Muscle of leg (tissue), 16 donors: ENCODE measurements at places on chromosomes 7 and 10. TPM values are rescaled to one million over a fixed set of nuclear protein-coding genes. Genes with fewer than 3 reads are reported as not detected.

Gene FBXL13
- total RNA-seq, result 0.71 TPM

Gene LDB3
- 208 TPM for total RNA-seq

Gene ACHE
- total RNA-seq, result 21.5 TPM

Gene MRM2
- total RNA-seq, result 26.7 TPM

Gene NRCAM
- total RNA-seq, result 17.5 TPM

Gene CCDC3
- total RNA-seq, result 10.5 TPM

Gene MYH16
- total RNA-seq, result not detected

Gene FAM25C
- not detected for total RNA-seq

Gene CLRN3
- total RNA-seq, result 0.09 TPM

Gene NXPH1
- not detected for total RNA-seq

Gene SPDYE16
- 0.22 TPM for total RNA-seq

GRCh38 chr7:79723833-79724618 lies 270.6 kb upstream of the MAGI2 start:
- no peak for DNase-seq
- no peaks in the 10 kb centered on the region for H3K4me1 ChIP-seq
- no peaks in the 10 kb centered on the region for H3K36me3 ChIP-seq
- no peaks in the 10 kb centered on the region for H3K27me3 ChIP-seq

- no peak overlapping the region for H3K27ac ChIP-seq
- peaks cover 2% of the 10 kb centered on the region for H3K4me1 ChIP-seq
- no peaks in the 10 kb centered on the region for H3K36me3 ChIP-seq
- no peak overlapping the region for H3K4me3 ChIP-seq
- DNase-seq, result peak; percentile 16
Measured at GRCh38 chr7:14751461-14751860, 151.1 kb downstream of the DGKB start.

DNA sequence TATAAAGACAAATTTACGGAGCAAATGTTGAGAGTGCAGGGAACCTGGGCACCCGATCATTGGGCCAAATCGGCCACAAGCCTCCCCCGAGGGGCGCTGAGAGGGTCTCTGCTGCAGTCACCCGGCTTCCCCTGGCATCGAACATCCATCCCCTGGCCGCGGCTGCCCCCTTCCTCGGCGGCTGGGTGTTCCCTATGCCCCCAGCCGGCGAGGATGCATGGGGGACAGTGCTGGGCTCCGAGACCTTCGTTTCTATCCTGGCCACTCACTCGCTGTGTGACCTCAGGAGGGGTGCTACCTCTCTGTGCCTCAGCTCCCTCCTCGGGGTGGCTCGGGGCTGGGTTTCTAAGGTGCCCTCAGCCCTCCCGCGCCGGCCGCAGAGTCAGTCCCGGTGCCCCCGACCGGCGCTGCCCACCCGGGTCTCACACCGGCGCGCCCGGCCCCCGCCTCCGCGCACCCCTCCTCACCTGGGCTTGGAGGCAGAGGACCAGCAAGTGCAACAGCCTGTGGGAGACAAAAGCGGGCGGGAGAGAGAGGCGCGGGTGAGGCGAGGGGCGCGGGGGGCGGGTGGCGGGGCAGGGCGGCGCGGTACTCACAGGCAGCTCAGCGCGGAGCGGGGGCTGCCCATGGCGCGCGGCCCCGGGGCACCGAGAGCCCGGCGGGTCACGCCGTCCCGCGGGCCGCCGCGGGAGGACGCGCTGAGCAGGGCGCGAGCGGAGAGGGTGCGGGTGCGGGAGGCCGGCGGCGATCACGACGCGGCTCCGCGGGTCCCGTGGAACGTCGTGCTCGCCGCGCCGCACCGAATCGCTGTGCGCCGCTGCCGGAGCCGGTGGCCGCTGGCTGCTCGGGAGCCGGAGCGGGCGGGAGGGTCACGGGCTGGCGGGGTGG lies at the start of gene FGF8:
TSS of gene FGF8 (minus strand) at position 842 of the 888 bp plus-strand sequence. CDS start at position 628, 214 bp downstream.
- no peak within 1 kb of the TSS for H3K4me3 ChIP-seq
- H3K4me1 ChIP-seq, result peaks cover 45% of the 10 kb centered on the region
- DNase-seq, result no peak
- H3K36me3 ChIP-seq, result no peaks in the 10 kb centered on the region

- peak; percentile 76 for DNase-seq
- peaks cover 2% of the 10 kb centered on the region for H3K4me1 ChIP-seq
- no peaks in the 10 kb centered on the region for H3K27me3 ChIP-seq
- peak overlapping the region; percentile 90 for H3K27ac ChIP-seq
Measured at GRCh38 chr7:107563081-107563774, 492 bp downstream of the COG5 start.

DNA sequence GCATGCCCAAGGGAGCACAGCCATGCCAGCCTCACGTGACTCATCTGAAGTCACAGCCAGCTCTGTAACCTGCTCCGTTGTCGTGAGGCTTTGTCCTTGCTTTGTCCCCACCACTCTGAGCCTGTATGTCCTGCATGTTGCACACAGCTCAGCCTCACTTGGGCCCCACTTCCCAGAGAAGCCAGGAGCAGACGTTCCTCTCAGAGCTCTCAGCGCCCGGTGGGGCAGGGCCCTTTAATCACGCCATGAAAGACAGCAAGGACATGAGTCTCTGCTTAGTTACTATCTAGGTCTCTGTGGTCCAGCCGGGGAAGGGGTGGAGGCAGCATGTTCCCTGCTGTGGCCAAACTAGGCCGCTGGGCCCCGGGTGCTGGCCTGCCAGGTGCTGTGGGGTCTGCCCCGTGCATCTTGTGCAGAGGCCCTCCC lies 127.4 kb upstream of the FAM20C start:
- H3K36me3 ChIP-seq, result no peaks in the 10 kb centered on the region
- no peak overlapping the region for H3K4me3 ChIP-seq
- H3K4me1 ChIP-seq, result peaks cover 57% of the 10 kb centered on the region
- peaks cover 2% of the 10 kb centered on the region for H3K27me3 ChIP-seq

DNA sequence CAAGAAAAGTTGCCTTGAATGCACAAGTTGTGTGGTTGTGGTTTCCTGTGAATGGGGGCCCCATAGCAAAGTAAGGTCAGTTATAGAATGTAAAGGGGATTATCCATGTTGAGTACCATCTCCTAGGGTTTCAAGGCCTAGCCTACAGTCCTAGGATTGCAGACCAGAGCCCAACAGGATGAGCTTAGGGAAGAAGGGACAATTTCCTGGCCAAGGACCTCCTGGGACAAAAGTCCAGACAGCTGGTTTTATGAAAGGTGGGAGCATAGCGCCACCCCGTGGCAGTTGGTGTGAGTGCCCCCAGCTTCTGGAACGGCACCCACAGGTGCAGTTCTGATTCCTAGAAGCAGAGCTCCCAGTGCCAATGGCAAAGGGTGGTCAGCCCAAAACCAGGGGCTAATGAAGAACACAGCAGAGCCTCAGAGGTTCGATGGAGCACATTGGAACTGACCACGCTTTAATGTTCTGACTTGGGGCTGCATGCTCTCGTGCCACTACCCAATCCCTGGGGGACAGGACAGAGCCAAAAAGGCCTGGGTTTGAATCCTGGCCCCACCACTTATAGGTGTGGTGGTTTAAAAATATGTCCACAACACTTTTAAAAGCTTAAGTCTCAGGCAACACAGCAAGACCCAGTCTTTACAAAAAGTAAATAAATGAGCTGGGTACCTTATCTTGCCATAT lies 25.8 kb upstream of the TMEM120A start:
- H3K27ac ChIP-seq, result no peak overlapping the region
- no peaks in the 10 kb centered on the region for H3K27me3 ChIP-seq
- peaks cover 6% of the 10 kb centered on the region for H3K4me1 ChIP-seq
- DNase-seq, result peak; percentile 84

GRCh38 chr10:63068246-63068645 lies 64.9 kb upstream of the NRBF2 start:
- no peak overlapping the region for H3K27ac ChIP-seq
- H3K27me3 ChIP-seq, result no peaks in the 10 kb centered on the region
- H3K4me1 ChIP-seq, result no peaks in the 10 kb centered on the region

DNA sequence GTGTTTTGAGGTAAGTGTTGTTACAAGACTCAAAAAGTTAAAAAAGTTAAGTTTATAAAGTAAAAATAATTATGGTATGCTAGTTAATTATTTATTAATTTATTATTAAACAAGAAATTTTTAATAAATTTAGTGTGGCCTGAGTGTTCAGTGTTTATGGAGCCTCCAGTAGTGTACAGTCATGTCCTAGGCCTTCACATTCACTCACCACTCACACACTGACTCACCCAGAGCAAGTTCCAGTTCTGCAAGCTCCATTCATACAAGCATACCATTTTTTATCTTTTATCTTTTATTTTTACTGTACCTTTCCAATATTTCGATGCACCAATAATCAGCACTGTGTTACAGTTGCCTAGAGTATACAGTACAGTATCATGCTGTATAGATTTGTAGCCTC lies 381.2 kb upstream of the MGMT start:
- DNase-seq, result no peak
- no peak overlapping the region for H3K27ac ChIP-seq
- no peaks in the 10 kb centered on the region for H3K4me1 ChIP-seq
- no peaks in the 10 kb centered on the region for H3K27me3 ChIP-seq

DNA sequence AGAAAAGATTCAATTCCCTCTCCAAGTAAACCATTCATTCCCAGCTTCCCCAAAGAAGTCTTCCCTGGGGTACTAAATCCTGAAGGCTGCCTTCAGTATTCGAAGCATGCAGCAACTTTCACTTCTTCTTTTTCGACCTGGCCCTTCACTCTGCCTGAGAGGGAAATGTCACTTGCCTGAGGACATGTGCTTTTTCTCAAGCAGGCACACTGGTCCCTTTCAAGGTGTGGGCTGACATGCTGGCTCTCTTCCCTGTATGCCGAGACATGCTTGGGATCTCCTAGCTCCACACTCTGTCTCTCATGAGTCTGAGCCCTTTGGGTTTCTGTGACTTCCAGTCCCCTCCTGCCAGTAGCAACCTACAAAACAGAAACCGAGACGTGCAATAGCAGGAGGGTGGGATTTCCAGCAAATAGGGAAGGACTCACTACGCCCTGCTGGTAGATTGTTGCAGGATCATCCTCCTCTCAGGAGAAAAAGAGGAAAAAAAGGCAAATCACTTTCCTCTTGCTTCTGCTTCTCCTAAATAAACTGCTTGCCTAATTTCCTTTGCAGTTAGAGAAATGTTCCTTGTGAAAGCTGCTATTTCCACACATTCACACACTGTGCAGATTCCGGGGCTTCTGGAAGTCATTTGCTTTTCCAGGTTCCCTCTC lies 33.5 kb downstream of the FIGNL1 start:
- H3K36me3 ChIP-seq, result no peaks in the 10 kb centered on the region
- no peak overlapping the region for H3K27ac ChIP-seq
- H3K4me3 ChIP-seq, result no peak overlapping the region
- no peaks in the 10 kb centered on the region for H3K27me3 ChIP-seq
- peak; percentile 60 for DNase-seq

- no peaks in the 10 kb centered on the region for H3K4me1 ChIP-seq
- peak; percentile 68 for DNase-seq
- H3K4me3 ChIP-seq, result no peak overlapping the region
- no peaks in the 10 kb centered on the region for H3K36me3 ChIP-seq
- no peak overlapping the region for H3K27ac ChIP-seq
Measured at GRCh38 chr7:105759670-105760550, 116.5 kb downstream of the ATXN7L1 start.

- H3K4me3 ChIP-seq, result no peak overlapping the region
- H3K27me3 ChIP-seq, result no peaks in the 10 kb centered on the region
- peaks cover 37% of the 10 kb centered on the region for H3K36me3 ChIP-seq
- no peak for DNase-seq
Measured at GRCh38 chr7:66779669-66780409, 39.3 kb downstream of the RABGEF1 start.

- DNase-seq, result no peak
- no peaks in the 10 kb centered on the region for H3K36me3 ChIP-seq
- no peaks in the 10 kb centered on the region for H3K27me3 ChIP-seq
- H3K4me1 ChIP-seq, result no peaks in the 10 kb centered on the region
- no peak overlapping the region for H3K4me3 ChIP-seq
Measured at GRCh38 chr10:61283481-61284221, 169.5 kb downstream of the TMEM26 start.

DNA sequence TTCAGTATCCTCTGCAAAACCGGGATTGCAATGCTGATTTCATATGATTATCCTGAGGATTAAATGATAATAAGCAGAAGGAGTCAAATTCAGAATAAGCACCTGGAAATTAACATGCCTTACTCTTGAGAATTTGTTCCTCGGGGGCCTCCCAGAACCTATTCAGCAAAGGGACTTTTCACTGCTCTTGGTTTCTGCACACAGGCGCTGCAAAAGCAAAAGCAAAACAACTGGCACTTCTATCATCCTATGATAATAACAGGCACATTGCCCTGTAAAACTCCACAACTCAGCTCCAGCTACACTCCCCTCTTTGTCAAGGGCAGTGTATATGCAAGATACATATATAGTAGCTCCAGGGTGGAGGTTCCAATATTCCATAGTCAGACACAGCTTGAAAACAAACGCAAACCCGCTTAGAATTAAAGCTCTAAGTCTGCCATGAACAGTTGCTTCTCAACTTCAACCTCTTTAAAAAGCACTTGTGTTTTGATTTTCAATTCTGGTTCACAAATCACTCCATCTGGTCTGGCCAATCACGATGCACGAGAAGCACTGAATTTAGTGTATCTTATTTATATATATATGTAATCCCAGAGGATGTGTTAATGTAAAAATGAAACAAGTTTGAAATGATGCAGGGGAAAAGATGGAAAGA lies 119.9 kb upstream of the PTER start:
- no peaks in the 10 kb centered on the region for H3K36me3 ChIP-seq
- no peak for DNase-seq
- H3K27ac ChIP-seq, result no peak overlapping the region
- H3K27me3 ChIP-seq, result no peaks in the 10 kb centered on the region
- H3K4me3 ChIP-seq, result no peak overlapping the region

- no peaks in the 10 kb centered on the region for H3K4me1 ChIP-seq
- peaks cover 31% of the 10 kb centered on the region for H3K36me3 ChIP-seq
- no peak overlapping the region for H3K27ac ChIP-seq
- DNase-seq, result no peak
Measured at GRCh38 chr10:103877861-103878260, 22.5 kb upstream of the SH3PXD2A start.
